Thymus (tissue), 14 donors: ENCODE measurements at places on chromosomes 7 and 10. TPM values are rescaled to one million over a fixed set of nuclear protein-coding genes. Genes with fewer than 3 reads are reported as not detected.

GRCh38 chr7:71871446-71871845, 540.7 kb downstream of the CALN1 start:
- no peaks in the 10 kb centered on the region for H3K4me1 ChIP-seq
- no peak for DNase-seq
- peak overlapping the region; percentile 16 for H3K27ac ChIP-seq
- H3K36me3 ChIP-seq = peaks cover 11% of the 10 kb centered on the region

DNA sequence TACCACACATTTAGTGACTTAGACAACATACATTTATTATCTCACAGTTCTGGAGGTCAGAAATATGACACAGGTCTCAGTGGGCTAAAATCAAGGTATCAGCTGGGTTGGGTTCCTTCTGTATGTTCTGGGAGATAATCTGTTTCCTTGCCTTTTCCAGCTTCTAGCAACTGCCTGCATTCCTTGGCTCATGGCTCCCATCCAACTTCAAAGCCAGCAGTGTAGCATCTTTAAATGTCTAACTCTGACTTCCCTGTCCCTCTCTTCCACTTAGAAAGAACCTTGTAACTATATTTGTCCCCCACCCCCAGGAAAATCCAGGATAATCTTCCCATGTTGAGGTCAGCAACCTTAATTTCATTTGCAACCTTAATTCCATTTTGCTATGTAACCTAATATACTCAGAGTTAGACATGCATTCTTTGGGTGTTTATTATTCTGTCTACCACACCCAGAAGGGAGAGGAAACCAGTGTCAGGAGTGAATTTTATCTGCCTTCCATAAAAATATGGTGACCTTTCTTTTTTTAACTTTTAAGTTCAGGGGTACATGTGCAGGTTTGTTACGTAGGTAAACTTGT, 57.3 kb upstream of the SMIM30 start:
- H3K4me3 ChIP-seq = no peak overlapping the region
- no peaks in the 10 kb centered on the region for H3K4me1 ChIP-seq
- H3K36me3 ChIP-seq = no peaks in the 10 kb centered on the region
- H3K27me3 ChIP-seq = no peaks in the 10 kb centered on the region
- H3K27ac ChIP-seq = no peak overlapping the region

DNA sequence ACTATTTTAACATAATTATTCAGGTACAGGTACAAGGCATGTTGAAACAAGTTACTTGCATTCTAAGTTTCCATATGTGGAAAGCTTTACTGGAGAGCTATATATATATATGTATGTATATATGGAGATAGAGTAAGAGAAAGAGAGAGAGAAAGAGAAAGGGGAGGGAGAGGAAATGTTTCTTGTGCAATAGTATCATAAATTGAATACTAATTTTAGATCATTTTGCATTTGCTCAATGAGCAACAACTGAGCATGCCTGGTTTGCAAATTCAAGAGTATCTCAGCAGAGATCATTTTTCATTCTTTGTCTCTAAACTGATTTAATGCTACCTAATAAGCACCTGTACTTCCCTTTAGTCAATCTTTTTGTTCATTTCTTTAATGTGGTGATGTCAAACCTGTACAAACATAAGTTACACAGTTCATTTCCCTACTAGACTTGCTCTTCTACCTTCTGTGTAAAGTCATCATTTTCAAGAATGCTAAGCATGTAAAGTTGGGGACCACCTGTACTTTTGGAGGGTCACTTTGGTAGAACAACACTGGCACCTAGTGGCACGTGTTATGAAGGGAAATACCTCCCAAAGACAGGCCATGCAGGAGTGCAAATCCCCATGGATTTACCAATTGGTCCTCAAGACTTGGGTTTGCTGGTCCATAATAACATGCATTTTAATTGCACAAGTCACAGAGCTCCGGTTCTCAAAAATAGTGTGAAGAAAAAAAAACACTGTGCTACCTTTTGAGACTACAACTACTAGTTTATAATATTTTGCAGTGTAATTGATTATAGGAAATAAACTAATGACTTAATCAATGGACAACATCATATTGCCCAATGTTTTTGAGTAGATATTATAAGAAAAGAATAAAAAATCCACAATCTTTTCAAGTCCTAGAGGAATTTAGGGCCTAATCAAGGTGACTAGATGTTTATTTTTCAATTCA, 431.2 kb upstream of the IGFBP3 start:
- H3K4me1 ChIP-seq = no peaks in the 10 kb centered on the region
- H3K36me3 ChIP-seq = no peaks in the 10 kb centered on the region
- no peaks in the 10 kb centered on the region for H3K27me3 ChIP-seq
- H3K4me3 ChIP-seq = no peak overlapping the region
- no peak overlapping the region for H3K27ac ChIP-seq
- DNase-seq = peak; percentile 9

DNA sequence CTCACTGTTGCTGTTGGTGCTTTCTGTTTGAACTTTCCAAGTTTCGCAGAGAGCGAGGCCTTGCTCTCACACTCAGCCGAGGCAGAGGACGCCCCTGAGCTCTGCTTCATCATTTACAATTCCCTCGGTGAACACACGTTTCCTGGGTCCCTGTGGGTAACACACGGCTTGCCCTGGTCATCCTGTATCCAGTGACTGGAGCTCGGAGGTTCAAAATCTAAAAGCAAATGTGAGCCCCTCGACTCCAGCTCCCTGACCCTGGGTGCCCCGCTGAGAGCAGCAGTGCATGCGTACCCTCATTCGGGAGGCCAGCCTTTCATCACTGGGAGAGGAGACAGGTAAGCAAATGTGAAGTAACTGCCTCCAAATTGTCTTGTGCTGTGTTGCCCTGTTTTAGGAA, 5.8 kb downstream of the CNPY1 start:
- no peak for DNase-seq
- H3K36me3 ChIP-seq = no peaks in the 10 kb centered on the region
- H3K4me1 ChIP-seq = no peaks in the 10 kb centered on the region
- no peak overlapping the region for H3K4me3 ChIP-seq

GRCh38 chr10:128952856-128953255, 514.2 kb upstream of the MGMT start:
- no peak for DNase-seq
- no peak overlapping the region for H3K4me3 ChIP-seq
- H3K4me1 ChIP-seq = no peaks in the 10 kb centered on the region
- H3K27me3 ChIP-seq = no peaks in the 10 kb centered on the region
- no peak overlapping the region for H3K27ac ChIP-seq
- no peaks in the 10 kb centered on the region for H3K36me3 ChIP-seq

DNA sequence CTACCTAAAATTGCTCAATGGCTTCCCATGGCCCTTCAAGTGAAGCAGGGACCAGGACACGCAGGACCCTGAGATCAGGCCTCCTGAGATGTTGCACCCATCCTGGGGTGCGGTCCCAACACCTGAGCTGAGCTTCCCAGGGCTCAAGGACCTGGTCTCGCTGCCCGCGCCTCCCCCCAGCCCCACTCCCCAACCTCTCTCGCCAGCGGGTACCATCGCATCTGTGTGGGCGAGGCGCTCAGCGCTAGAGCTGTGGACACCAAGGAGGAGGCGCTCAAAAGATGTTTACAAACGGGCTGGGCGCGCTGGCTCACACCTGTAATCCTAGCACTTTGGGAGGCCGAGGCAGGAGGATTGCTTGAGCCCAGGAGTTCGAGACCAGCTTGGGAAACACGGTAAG, 7.4 kb upstream of the CRYGN start:
- peaks cover 5% of the 10 kb centered on the region for H3K4me1 ChIP-seq
- peaks cover 2% of the 10 kb centered on the region for H3K36me3 ChIP-seq
- H3K27me3 ChIP-seq = no peaks in the 10 kb centered on the region
- DNase-seq = no peak

- H3K36me3 ChIP-seq = peaks cover 79% of the 10 kb centered on the region
- H3K27me3 ChIP-seq = no peaks in the 10 kb centered on the region
- H3K27ac ChIP-seq = no peak overlapping the region
- no peak overlapping the region for H3K4me3 ChIP-seq
- no peak for DNase-seq
Measured at GRCh38 chr10:6220418-6221191, 17.9 kb downstream of the PFKFB3 start.

- peaks cover 15% of the 10 kb centered on the region for H3K27me3 ChIP-seq
- H3K36me3 ChIP-seq = no peaks in the 10 kb centered on the region
- H3K27ac ChIP-seq = no peak overlapping the region
- no peak overlapping the region for H3K4me3 ChIP-seq
Measured at GRCh38 chr10:99555825-99556523, 23.2 kb downstream of the NKX2-3 start.

- H3K4me3 ChIP-seq = no peak overlapping the region
- H3K27me3 ChIP-seq = no peaks in the 10 kb centered on the region
- H3K27ac ChIP-seq = no peak overlapping the region
Measured at GRCh38 chr7:102814025-102814471, 65.2 kb downstream of the FAM185A start.

DNA sequence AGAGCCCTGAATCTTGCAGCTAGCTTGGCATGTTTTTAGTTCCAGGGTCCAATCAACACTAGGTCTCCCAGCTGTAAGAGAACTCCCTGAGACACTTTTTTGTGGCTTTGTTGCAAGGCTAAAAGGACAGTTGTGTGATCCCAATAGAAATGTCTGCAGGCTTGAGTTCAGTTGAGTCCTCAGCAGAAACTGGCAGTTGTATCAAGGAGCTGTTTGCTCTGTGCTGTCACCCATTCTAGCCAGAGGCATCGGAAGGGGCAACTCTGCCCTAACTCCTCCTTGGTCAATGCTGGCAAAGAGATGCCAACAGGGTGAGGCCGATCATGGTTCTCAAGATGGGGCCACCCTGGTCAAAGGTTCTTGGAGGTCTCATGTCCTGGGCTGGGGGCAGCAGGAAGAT, 224.1 kb downstream of the BUB3 start:
- H3K36me3 ChIP-seq = no peaks in the 10 kb centered on the region
- no peak overlapping the region for H3K27ac ChIP-seq
- H3K27me3 ChIP-seq = no peaks in the 10 kb centered on the region
- no peaks in the 10 kb centered on the region for H3K4me1 ChIP-seq
- DNase-seq = no peak
- H3K4me3 ChIP-seq = no peak overlapping the region

DNA sequence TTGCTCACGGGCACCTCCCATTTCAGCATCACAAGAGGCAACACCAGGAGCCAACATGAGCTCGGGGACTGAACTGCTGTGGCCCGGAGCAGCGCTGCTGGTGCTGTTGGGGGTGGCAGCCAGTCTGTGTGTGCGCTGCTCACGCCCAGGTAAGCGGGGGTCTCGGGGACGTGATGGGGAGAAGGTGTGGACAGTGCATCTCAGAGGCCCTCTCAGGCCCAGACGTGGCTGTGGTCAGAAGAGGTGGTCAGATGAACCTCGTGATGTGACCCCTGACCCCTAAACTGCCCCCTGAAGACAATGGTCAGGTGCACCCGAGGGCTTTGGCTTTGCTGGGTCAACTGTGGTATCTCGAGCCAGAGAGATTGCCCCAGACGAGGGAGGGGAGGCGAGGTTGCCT, 6.1 kb downstream of the LAT2 start:
- H3K4me1 ChIP-seq = peaks cover 23% of the 10 kb centered on the region
- no peaks in the 10 kb centered on the region for H3K36me3 ChIP-seq
- DNase-seq = no peak
- H3K4me3 ChIP-seq = no peak overlapping the region

DNA sequence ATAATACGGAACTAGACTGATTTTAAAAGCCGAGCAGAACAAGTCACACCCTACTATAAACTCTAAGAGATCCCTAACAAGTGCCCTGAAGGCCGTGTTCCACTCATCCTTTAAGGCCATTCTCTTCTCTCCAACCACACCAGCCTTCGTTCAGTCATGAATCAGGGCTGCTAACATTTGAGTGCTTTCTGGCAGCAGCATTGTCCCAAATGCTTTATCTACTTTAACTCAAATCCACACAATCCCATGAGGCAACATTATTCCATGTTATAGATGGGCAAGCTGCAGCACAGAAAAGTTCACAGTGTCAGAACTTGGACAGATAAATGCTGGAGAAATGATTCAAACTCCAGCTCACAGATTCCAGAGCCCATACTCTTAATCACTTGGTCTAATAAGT, 73.5 kb downstream of the MALSU1 start:
- no peak overlapping the region for H3K27ac ChIP-seq
- H3K36me3 ChIP-seq = no peaks in the 10 kb centered on the region
- peaks cover 43% of the 10 kb centered on the region for H3K4me1 ChIP-seq
- H3K27me3 ChIP-seq = no peaks in the 10 kb centered on the region
- DNase-seq = no peak
- no peak overlapping the region for H3K4me3 ChIP-seq

- no peak overlapping the region for H3K27ac ChIP-seq
- H3K27me3 ChIP-seq = no peaks in the 10 kb centered on the region
- DNase-seq = no peak
- H3K4me1 ChIP-seq = peaks cover 12% of the 10 kb centered on the region
- H3K4me3 ChIP-seq = no peak overlapping the region
- H3K36me3 ChIP-seq = no peaks in the 10 kb centered on the region
Measured at GRCh38 chr10:46308113-46308415, 21.3 kb downstream of the ANTXRL start.

GRCh38 chr7:111927353-111928019, 278.7 kb downstream of the DOCK4 start:
- no peak for DNase-seq
- H3K27me3 ChIP-seq = no peaks in the 10 kb centered on the region
- H3K4me1 ChIP-seq = no peaks in the 10 kb centered on the region
- H3K36me3 ChIP-seq = no peaks in the 10 kb centered on the region
- H3K4me3 ChIP-seq = no peak overlapping the region

- H3K36me3 ChIP-seq = no peaks in the 10 kb centered on the region
- no peak overlapping the region for H3K27ac ChIP-seq
- H3K4me1 ChIP-seq = no peaks in the 10 kb centered on the region
- DNase-seq = no peak
- no peaks in the 10 kb centered on the region for H3K27me3 ChIP-seq
- H3K4me3 ChIP-seq = no peak overlapping the region
Measured at GRCh38 chr10:62121187-62121530, 147.5 kb downstream of the RTKN2 start.

DNA sequence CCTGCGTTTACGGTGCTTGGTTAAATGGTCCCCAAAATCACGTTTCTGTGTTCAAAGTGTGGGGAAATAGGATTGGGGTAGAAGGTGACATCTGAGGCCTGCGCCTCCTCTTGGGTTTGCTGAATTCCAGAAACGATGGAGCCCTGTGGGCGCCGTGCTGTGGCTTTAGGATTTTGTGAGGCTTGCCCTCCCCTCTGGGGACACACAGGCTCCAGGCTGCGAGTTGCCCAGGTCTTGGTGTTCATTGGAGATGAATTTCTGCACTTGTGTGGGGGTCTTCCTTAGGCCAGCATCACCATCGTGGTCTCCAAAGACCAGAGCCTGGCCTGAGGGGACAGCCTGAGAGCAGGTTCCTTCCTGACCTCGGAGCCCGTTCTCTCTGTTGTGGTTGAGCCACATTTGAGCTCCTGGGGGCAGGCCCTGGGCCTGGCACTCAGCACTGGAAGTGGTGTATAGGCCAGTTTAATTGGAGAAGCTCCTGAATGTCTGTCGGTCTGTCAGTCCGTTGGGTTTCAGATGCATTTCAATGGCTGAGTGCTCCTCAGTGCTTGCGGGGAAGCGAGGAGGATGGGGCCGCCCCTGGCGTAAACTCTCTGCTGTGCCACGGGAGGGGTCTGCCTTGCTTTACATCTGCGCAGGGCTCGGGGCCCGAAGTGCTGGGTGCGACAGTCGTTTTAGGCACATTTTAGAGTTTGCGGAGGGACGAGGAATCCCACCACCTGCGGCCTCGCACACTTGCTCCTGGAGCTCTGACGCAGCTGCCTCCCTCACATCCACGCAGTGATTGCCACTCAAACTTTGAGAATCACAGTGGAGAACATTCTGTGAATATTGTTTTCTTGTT, 71.7 kb downstream of the DNAJB6 start:
- H3K27me3 ChIP-seq = no peaks in the 10 kb centered on the region
- no peak overlapping the region for H3K27ac ChIP-seq
- no peak overlapping the region for H3K4me3 ChIP-seq
- H3K4me1 ChIP-seq = peaks cover 32% of the 10 kb centered on the region
- peaks cover 30% of the 10 kb centered on the region for H3K36me3 ChIP-seq

Gene GNAT3
- total RNA-seq = 0.19 TPM

Gene TFEC
- total RNA-seq = 9.1 TPM

Gene DRGX
- 0.05 TPM for total RNA-seq

Gene SYPL1
- 22.4 TPM for total RNA-seq
